Cardiac muscle cell (in vitro differentiated cells and primary cell): ENCODE measurements at places on chromosomes 7 and 10.
A peak's percentile ranks its signal among the peaks of the same experiment; 100 is the strongest.

DNA sequence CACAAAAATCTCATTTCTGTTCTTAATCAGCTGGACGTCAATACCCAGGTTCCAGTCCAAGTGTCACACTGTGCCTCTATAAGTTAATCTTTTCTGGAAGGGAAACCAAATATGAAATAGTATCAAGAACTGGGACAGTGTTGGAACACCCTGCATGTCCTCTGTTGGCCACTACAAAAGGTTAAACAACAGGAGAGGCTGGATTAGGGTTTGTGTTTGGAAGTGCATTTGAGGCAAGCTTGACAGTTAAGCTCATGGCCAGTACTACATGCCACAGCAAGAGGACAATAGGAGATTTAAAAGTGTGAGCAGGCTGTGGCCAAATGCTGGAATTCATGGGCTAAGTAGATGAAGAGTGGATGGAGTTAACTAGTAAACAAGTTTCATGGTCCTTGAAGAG, 751.5 kb downstream of the AUTS2 start:
- DNase-seq = no peak

- no peak for DNase-seq
Measured at GRCh38 chr10:53719658-53720057, 947.1 kb upstream of the MBL2 start.

DNA sequence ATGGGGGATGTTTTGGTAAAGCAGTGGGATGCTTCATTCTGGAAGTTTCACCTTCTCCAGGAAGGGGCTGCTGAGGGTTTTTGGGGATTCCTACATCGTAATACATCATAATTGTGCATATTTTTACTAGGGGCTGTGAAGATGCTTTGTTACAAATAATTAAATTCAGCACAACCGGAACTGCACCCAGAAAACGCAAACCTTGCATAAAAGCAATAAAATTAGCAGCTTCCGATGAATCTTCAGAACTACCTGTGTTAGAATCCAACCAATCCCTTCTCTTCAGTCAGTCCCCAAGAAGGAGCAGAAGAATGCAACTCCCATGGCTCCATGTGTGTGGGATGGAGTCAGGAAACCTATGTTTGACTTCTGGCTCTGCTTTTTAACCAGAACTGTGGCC, 48.4 kb upstream of the HMX3 start:
- DNase-seq = no peak

DNA sequence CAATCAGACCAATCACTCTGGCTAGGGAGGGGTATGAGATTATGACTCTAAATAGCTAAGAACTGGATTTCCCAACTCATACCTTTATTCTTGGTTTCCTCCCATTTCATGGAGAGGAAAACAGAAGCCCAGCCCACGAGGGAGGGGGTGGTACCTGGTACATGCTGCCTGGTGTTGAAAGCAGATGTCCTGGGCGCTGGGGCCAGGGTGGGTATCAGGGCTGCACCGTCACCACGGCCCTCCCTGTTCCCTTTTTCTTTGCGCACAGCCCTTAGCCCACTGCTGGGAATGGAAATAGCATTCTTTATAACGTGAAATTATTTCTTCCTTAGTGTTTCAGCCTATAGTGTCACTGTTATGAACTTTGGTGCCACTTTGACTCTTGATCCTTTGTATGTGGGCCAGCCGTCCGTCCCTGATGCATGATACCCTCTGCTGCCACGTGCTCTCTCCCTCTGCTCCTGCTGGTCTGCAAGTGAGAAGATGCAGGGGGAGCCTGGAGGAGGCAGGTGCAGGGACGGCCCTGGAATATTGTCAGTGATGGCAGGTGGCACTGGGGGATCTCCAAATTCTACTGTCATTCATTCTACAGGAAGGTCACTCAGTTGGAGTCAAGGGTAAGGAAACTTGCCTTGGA, 158.5 kb downstream of the CDH23 start:
- DNase-seq = no peak

- no peak for DNase-seq
Measured at GRCh38 chr10:70603449-70603801, 884 bp upstream of the PRF1 start.

DNA sequence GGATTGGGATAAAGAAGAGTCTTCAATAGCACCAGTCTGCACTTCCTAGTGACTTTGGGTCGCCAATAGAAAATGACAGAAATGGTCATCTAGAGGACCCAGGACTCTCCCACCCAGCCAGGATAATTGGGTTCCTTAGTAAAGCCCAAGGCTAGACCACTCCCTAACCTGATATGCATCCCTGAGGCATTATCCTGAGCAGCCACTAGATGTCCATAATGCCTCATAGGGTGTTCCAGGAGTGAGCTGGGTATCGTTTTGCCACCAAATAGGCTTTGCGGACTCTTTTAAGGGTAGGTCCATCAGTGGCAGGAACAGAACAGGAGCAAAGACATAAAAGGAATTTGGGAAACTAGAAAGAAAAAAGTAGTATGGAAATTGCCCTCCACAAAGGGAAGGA, 4.5 kb upstream of the LRRC4 start:
- DNase-seq = no peak

DNA sequence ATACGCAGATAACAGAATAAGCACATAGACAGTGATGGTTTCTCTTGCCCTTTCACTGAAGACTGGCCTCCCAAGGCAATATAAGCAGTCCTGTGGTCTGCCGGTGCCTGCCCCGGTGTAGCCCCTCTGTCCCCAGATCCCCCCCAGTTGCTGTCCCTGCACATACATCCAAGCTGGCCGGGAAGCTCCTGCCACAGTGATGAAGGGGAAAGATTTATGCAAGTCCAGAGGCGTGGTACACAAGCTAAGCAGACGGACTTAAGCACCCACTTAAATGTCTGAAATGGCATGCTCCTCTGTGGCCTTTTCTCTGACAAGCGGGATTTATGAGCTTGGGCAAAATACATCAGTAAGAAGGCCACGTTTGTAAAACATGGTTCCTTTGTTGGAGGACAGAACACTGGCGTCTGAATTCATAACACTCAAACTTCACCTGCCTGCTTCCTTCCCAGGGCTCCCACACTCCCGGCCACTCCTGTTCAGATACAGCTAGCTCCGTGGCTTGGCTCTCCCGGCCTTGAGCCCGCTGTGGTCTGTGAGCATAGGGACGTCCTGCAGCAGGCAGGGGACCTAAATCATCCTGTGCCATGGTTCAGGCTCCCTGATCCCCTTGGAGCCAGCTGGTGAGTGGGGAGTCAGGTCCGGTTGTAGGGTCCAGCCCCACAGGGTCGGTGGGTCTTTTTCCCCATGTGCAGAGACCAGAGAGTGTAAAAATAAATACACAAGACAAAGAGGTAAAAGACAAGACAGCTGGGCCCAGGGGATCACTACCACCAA, 61.7 kb upstream of the PPP2R2D start:
- DNase-seq = peak; percentile 27

- DNase-seq = no peak
Measured at GRCh38 chr10:114987995-114988394, 50.0 kb downstream of the TRUB1 start.

DNA sequence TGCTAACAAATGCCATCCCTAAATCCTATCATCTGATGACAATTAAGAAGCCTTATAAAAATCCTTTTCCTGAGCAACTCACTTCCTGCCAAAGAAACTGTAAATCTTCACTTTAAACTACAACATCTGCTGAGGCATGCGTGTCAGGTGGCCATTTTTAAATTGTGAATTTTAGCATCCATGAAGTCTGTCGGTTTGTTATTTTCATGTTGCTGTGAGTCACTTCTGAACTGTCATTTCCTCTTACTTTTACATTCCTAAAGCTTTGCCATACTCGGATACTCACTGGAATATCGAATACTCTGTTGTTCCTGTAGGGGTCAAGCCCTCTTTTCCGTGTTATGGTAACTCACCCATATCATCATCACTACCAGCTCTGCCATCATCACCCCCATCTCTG, 34.3 kb upstream of the TMEM26 start:
- DNase-seq = peak; percentile 16

GRCh38 chr7:129376778-129377700, 57.2 kb upstream of the STRIP2 start:
- DNase-seq = peak; percentile 50

- DNase-seq = peak; percentile 70
Measured at GRCh38 chr7:25098096-25099046, 26.7 kb downstream of the CYCS start.

GRCh38 chr7:27750316-27750715, 10.4 kb downstream of the TAX1BP1 start:
- no peak for DNase-seq

DNA sequence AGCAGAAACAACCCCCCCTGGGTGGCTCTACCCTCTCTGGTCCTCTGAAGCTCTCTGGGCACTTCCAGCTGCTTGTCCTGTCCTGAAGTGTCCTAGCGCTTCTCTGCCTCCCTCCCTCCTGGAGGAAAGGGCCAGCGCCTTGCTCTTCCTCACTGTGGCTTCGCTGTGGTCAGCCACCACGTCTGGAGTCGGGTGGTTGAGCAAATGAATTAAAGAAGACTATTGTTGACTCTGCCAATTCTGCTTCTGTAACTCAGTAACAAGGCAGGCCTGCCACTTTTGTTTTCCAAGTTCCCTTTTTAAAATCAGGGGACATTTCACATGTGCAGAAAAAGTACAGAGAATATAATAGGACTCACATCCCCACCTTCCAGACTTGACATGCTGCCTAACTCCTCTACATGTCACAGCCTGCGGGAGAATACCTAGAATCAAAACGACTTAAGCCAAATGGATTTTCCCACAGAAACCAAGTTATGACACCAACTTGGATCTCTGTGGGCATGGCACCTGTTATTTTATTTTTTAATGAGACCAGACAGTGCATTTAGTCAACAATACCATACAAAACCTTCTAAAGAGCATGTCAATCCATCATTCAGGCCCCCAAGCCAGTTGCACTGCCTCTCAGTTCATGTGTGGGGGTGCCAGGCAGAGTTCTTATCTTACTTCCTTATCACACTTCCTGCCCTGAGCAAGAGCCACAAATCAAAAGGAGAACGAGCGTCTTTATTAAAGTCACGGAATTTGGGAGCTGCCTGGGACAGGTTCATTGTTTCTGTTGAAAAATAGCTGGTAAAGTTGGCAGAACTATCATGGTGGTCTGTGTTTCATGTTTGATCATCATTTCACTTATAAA, 6.8 kb downstream of the FFAR4 start:
- no peak for DNase-seq

GRCh38 chr7:101140746-101141382, 13.4 kb upstream of the AP1S1 start:
- no peak for DNase-seq

DNA sequence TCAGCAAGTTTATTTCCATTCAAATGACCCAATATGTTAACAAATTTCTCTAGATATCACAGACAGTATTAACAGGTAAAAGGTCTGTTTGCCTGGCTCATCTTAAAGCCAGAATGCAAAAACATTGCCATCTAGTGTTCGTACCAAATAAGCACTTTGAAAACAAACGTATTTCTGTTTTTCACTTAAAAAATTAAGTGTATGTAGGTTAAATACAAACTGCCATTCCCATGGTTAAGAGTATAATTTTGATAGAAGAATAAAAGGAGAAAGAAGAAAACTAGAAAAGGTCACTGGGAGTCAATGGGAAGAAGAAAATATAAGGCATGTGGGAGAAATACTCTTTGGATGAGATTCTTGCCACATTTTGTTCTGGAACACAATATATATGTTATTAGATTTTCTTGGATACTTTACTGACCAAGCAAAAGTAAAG, 51.0 kb downstream of the ORC5 start:
- DNase-seq = peak; percentile 34

DNA sequence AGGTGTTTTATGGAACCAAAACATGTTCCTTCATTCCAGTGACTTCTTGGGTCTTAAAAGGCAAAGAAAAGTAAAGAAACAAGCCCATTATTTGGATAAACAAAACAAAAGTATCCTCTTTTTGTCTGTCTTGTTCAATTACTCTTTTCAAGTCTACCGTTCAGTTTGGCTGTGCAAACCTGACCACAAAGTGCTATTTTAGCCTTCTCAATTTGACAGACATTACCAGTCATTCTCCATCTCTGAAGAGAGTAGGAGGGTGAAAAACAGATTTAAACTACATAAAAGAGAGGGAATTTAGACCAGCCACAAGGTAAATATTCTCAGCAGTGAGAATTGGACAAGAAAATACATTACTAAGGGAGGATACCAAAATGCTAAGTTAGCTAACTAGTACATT, 145.2 kb downstream of the GRM3 start:
- DNase-seq = no peak

DNA sequence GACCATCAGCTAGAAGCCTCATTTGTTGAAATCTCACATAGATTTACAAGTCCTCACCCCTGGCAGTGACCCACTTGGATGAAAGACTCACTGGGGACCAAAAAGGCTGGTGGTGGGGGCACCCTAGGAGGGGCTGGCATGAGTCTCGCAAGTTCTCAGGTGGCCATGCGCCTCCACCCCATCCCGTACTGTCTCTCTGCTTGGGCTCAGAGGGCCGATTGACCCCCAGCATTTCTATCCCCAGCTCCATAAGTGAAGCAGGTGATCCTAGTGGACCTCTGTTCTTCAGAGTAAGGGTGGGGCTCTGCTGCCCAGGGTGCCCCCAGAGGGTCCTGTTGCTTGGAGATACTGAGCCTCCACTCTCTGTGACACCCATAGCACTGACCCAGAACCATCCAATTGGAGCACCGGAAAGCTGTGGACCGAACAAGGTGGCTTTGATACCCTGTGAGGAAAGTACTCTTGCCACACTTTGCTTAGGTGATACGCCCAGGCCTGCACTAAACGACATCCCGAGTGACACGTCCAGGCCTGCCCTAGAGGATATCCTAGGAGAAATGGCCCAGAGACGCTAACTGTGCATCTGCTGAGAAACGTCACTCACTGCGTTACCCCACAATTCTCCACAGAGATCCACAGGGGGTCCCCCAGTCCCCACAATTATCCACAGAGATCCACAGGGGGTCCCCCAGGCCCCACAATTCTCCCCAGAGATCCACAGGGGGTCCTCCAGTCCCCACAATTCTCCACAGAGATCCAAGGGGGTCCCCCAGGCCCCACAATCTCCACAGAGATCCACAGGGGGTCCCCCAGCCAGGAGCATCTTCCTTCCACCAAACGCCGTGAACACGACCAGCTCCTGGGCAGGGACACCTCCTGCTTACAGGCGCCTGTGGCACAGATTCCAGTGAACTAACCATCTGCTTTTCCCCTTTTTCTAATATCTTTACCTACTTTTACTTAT, 262.9 kb downstream of the PTPRN2 start:
- no peak for DNase-seq

GRCh38 chr7:117715784-117716445, 157.3 kb downstream of the CTTNBP2 start:
- DNase-seq = peak; percentile 80

DNA sequence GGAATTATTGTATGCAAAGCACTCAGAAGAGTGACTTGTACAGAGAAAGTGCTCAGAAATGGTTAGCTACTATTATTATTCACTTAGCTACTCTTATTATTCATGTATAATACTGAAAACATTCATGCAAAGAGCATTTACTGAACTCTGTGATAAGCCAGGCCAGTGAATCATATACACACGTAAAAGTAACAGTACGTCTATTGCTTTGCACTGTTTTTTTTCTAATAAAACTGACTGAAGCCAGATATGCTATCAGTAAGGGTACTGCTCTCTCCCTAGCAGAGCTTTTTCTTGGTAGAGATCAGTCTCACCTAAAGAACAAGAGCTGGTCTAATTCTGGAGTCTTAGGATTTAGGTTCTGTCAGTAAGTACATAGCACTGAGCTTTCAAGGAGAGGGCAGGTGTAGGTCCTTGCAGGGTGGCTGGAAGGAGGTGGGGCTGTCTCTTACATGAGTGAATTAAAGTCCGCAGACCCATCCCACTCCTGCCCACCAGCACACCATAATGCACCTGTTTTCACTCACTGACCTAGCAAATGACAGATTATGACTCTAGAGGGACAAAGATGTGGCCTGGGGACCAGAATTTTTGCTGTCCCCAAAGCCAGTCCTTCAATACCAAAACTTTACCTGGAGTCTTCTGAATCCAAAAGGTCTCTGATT, 145.9 kb downstream of the ARID5B start:
- no peak for DNase-seq

GRCh38 chr7:24967696-24968095, 12.3 kb downstream of the OSBPL3 start:
- no peak for DNase-seq
